ENCODE measurements at places on chromosomes 2 and 18.

DNA sequence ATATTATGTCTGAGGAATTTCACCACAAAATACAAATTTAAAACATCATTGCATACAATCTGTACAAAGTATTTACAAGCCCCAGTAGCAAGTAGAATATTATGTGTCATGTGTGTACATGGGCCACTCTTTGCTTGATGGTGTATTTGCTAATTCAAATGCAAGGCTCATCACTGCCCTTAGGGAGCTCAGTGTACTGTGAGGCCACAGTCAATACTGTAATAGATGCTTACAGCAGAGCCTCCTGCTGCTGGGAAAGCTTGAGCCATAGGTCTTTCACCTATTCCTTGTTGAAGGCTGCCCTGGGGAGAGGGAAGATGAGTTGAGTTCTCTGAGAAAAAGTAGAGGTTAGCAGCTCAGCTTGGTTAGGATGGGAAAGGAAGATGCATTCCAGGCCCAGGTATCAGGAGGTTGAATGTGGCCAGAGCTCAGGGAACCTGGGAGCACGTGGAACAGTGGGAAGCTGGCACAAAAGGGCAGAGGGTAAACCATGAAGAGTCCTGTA, 189.6 kb downstream of the LRP1B start:
- no peak for DNase-seq

DNA sequence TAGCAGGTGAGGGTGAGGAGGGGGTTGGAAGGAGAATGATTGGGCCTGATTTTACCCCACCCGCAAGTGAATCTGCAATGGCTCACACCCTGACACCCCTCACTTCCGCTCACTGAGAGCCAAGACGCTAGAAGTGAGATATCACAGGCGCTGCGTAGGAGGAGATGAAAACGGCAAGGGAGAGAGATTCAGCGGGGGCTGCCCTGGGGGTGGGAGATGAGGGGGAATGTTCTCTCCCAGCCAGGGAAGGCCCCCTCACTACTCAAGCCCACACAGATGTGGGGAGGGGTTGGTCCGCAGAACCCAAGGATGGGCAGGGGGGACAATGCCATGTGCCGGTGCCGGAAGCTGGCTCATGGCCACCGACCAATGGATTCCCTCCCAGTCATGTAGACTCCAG, 32.9 kb downstream of the LOXHD1 start:
- no peak for DNase-seq

DNA sequence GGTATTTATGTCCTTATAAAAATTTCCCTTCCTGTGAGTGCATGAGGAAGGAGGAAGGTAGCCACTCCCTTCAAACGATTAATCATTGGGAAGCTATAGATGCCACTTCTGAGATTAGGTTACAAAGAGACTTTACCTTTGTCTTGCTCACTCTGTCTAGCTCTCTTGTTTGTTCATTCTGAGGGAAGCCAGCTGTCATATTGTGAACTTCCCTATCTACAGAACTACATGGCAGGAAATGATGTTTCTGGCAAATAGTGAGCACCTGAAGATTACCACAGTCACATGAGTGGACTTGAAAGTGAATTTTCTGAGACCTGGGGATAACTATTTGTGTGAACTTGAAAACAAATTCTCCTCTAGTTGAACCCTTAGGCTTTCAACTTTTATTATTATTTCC, 776.8 kb downstream of the CCDC85A start:
- no peak for DNase-seq

- no peak for DNase-seq
Observed at GRCh38 chr2:42233976-42234441, 64.9 kb downstream of the EML4 start.
